GM03348 (cell line): ENCODE measurements at places on chromosomes 6 and 20.

DNA sequence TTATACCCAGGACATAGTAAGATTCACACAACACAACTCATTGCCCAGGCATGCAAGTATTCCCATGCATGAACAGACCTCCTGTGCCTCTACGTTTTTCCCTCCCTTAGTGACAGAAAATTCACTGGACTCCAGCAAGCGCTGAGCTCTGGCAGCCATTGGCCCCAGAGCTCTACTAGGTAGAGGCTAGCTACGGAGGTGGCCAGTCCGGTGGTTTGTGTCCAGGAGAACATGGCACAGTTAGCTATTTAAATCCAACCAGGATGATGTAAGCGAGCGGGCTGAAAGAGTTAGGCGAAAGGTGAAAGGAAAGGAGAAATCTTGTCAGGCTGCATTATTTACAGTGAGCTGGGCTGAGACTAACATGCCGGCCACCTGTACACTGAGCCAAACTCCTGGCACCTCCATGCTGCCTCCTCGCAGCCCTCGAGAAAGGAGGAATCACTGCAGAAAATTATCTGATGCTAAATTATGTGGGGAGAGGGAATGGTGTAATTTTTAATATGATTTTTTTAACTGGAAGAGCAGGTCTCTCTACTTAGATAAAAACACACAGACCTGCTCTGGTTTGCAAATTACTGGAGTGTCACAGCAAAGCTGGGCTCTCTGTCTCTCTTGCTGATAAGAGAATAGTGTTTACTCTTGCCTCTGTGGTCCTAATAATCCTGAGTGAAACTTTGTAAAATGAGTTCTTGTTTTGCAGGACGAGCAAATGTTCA is 50.1 kb upstream of the ARMC2 start:
- DNase-seq, result no peak

DNA sequence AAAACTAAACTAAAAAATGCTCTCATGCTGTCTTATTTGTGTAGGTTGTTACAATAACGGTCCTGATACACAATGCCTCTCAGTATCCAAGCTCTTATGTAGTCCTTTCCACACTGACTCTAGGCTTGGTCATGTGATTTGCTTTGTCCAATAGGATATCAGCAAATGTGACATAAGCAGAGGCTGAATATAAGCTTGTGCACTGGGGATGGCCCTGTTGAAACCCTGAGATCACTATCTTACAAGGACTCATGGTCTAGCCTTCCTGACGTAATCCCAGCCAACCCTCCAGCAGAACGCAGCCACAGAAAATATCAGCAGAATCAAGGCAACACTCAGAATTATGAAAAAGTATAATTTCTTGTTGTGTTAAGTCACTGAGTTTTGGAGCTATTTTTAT is 145.1 kb upstream of the CCN2 start:
- peak; percentile 16 for DNase-seq

GRCh38 chr6:55980627-55981211 is 105.3 kb upstream of the BMP5 start:
- peak; percentile 35 for DNase-seq

DNA sequence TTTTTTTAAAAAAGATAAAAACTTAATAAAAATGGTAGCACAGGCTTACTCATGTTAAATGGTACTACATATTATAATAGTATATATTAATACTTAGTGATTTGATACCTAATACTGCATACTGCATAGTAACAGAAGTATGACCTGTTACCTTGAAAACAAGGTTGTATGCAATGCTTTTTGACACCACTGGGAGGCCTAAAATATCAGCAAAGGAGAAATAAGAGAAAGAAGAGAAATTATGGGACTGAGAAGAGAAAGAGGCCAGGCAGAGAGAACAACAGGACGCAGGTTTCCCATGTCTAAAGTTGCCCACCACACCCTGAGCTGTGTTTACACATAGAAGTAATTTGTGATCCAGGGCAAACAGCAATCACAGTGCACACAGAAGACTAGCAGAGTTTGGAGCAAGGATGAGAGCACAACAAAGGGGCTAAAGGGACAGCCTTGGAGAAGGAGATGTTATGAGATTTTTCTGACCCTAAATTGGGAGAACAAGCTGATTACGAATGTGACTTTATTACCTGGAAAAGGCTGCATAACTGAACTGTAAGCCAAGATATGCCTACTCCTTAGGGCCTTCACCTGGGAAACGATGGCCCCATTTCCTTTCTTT is 73.2 kb downstream of the ROS1 start:
- peak; percentile 24 for DNase-seq

- peak; percentile 43 for DNase-seq
Observed at GRCh38 chr6:3489027-3489757, 32.3 kb upstream of the SLC22A23 start.

- DNase-seq, result no peak
Observed at GRCh38 chr20:37827605-37828004, 75.3 kb upstream of the VSTM2L start.

- no peak for DNase-seq
Observed at GRCh38 chr20:59976156-59976782, 18.0 kb downstream of the CDH26 start.

- DNase-seq, result no peak
Observed at GRCh38 chr20:52945862-52946522, 26.2 kb upstream of the TSHZ2 start.

DNA sequence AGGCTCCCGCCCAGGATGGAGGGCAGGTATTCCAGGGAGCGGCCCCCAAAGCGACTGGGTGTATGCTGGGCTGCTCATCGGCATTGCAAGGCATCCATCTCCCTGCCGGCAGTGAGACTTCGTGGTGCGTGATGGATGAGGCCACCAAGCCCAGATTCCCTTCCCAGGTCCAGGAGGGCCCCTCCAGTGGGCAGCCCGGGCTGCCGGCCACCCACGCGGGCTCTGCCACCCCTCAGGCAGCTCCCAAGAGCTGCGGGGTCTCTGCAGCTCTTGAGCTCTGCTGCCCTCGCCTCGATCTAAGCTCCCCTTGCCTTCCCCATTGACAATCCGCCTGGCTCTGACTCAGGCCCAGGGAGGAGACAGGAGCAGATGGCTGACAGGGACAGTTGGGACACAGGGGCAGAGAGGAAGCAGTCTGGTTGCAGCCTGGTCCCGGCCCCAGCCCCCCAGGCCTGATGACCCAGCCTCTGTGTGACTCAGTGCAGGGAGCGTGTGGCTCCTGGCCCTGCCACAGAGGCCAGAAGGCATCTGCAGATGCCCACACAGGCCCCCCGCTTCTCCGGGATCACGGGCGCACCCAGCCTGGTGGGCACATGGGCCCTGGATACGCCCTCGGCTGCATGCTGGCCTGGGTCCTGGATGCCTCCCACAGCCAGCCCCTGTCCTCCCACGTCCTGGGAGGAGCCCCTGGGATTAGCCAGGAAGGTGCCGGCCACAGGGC is 33.0 kb downstream of the SLCO4A1 start:
- DNase-seq, result peak; percentile 48

- peak; percentile 90 for DNase-seq
Observed at GRCh38 chr6:44234101-44235025, 11.0 kb downstream of the SLC29A1 start.
